ENCODE measurements at places on chromosomes 5 and 9. TPM values are rescaled to one million over a fixed set of nuclear protein-coding genes. Genes with fewer than 3 reads are reported as not detected.

DNA sequence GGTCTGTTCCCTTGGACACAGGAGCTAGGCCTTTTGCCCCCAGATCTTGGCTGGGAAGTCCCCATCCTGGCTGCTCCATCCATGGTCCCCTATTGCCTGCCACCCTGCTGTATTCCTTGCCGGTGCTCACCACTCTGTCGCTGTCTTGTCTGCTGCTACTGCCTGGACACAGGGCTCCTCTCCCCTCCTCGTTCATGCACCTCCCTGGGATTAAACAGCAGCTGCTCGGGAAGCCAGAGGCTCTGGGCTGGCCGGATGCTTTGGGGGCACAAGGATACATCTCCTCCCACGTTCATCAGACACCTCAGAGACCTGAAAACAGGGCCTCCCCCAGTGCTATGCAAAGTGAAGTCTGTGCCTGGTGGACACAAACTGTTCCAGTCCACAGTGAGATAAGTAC is 110.4 kb downstream of the ZNF354C start:
- no peak for DNase-seq

GRCh38 chr5:137741718-137742117 is 5.8 kb upstream of the KLHL3 start:
- no peak for DNase-seq

DNA sequence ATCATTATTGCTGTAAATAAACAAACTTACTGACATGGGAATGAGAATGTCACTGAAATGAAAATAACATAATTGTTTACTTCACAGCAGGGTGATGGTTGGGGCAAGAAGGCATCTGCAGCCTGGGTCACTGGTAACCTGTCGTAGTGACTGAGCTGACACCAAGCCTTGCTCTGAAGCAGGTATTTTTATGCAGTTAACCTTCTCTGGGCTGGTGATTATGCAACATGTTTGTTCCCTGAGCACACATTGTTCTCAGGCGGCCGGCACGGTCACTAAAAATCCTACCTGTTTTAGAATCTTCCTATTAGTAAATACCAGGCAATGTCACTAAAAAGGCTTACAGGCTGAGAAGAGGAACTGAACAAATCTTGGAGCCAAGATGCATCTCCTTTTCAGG is 157.7 kb upstream of the NR3C1 start:
- DNase-seq, result no peak

DNA sequence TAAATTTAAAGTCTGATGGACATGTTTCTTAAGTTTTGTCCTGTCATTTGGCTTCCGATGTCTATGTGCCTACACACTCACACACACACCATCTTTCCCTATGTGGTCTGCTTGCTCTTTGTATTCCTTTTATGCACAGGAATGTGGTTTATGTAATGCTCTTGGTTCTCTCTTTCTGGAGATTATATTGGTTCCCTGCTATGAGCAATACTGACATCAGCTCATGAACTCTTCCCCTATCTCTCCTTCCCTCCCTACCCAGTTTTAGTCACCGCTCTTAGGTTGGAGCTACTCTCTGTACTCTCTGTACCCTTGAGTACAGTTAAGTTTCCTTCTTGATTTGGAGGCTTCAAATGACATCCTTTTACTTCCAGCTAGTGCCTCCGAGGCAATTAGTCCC is 77.9 kb upstream of the MVB12B start:
- no peak for DNase-seq

Gene TNFSF8
- total RNA-seq, result 0.86 TPM

All from cardiac septum (tissue), 1 donor.